ENCODE measurements at places on chromosomes 1 and 21.

GRCh38 chr21:41763398-41763931, 3.4 kb downstream of the RIPK4 start:
- DNase-seq: no peak

DNA sequence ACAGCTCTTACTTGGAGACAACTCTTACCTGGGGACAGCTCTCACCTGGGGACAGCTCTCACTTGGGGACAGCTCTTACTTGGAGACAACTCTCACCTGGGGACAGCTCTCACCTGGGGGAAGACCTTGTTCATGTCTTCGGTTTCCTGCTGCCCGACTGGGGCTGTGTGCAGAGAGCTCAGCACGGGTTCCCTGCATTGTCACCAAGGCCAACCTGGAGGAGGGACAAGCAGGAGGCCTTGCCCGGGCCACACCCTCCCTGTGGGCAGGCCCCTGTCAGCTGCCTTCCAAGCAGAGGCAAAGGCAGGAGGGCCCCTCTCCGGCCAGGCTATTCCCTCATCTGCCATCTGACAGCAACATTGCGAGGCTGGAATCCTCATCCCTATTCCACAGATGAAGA, at the start of gene LDLRAD1:
Gene LDLRAD1, minus strand, starts transcription at position 208 of the 400 bp plus-strand sequence. Its CDS starts 74 bp downstream, at position 134.
- DNase-seq: peak; percentile 58

GRCh38 chr1:152933196-152933595, 13.8 kb upstream of the SPRR5 start:
- no peak for DNase-seq

- no peak for DNase-seq
These were observed 159.1 kb downstream of the BRINP2 start for GRCh38 chr1:177329871-177330270.

DNA sequence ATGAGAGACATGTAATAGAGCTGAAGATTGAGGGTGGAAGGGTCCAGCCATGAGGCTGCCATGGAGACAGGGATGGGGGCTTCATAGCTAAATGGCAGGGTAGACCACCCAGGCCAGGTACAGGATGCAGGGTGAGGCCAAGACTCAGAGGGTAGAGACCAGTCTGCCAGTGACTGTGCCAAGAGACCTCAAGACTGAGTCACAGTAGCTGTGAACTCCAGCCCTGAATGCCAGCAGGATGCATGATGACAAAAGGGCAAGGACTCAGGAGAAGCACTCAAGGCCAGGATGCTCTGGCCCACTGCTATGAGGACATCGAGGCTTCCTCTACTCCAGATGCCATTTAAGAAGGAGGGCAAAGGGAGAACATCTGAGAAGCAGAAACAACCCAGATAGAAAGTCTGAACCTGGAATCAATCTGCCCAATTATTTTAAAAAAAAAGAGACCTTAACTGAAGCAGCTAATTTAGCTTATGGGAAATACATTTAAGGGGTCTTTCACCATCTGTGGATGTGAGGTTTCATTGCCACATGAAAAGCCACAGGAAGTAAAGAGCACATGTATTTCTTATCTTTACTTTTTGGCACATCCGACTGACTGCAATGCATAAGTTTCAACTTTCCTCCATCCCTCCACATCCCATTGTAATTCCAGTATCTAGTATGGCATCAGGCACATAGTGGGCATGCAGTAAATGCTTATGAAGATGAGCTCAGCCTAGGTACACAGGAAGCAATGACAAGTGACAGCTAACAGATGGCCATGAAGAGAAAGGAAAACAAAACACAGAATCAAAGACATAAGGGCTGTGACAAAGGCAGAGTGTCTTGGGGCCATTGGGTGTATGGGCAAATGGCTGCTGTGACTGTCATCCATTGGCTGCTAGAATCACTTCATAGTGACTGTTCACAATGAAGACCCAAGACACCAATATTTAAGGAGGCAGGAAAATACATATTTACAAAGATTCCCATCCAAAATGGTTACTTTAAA, 40.2 kb downstream of the SUSD4 start:
- DNase-seq: no peak
